Stimulated activated CD8-positive, alpha-beta memory T cell treated with anti-CD3 and anti-CD28 coated beads, Interleukin-15, amount 100 ng/mL, for 24 hours (primary cell): ENCODE measurements at places on chromosomes 2 and 18.

DNA sequence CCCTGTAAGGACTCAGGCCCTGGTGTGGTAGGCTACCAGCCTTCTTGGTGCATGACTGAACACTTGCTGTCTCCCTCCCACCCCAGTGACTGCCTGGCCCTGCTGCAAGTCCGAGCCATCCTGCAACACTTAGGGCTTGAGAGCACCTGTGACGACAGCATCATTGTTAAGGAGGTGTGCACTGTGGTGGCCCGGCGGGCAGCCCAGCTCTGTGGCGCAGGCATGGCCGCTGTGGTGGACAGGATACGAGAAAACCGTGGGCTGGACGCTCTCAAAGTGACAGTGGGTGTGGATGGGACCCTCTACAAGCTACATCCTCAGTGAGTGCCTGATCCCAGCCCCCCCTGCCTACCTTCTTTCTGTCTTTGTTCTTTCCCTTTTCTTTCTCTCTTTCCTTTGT is 55.2 kb downstream of the HK2 start:
- no peak for DNase-seq

DNA sequence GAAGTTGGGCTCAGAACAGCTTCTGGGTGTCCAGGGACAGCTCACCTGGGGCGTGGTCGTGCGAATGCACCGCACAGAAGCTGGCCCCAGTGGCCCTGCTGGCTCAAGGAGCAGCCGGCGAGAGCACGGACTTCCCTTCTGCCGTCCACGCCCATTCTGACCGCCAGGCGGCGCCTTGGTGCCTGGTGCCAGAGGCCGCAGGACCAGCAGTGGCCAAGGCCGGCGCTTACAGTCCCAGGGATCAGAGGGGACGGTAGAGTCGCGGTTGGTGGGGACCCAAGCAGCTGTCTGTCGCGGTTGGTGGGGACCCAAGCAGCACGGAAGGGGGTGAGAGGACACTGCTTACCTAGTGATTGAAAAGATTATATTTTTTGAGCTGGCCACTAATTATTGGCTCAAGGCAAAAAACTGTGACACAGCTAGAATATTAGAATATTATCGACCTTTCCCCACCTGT is 25.7 kb downstream of the NPPC start:
- peak; percentile 47 for DNase-seq

GRCh38 chr18:45670281-45670962 is 53.6 kb upstream of the SLC14A1 start:
- DNase-seq, result no peak

- DNase-seq, result peak; percentile 13
Observed at GRCh38 chr18:32019251-32019948, 775 bp downstream of the RNF125 start.

DNA sequence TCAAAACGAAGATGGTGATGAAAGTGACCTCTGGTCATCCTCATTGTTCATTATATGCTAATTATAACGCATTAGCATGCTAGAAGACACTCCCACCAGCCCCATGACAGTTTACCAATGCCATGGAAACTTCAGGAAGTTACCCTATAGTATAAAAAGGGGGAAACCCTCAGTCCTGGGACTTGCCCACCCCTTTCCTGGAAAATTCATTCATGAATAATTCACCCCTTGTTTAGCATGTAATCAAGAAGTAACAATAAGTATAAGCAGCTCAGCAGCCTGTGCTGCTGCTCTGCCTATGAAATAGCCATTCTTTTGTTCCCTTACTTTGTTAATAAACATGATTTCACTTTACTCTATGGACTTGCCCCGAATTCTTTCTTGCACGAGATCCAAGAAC is 70.5 kb upstream of the CHAC2 start:
- DNase-seq, result no peak

- DNase-seq, result no peak
Observed at GRCh38 chr2:71600555-71600954, 147.2 kb downstream of the DYSF start.

DNA sequence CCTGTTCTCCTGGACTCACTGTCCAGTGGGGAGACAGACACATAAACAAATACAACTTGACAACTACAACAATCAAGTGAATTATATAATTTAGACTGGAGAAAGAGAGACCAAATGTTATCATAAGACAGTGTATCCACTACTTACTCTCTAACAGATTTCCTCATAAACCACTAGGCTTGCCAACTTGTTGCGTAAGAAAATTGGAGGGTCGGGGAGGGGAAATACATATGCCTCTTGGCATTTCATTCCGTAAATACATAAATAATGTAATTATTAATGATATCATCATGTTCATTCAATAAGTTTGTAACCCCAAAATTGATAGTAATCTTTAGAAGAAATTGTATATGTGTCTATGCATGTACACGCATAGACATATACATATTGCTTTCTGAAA is 14.9 kb downstream of the RAB6D start:
- no peak for DNase-seq

DNA sequence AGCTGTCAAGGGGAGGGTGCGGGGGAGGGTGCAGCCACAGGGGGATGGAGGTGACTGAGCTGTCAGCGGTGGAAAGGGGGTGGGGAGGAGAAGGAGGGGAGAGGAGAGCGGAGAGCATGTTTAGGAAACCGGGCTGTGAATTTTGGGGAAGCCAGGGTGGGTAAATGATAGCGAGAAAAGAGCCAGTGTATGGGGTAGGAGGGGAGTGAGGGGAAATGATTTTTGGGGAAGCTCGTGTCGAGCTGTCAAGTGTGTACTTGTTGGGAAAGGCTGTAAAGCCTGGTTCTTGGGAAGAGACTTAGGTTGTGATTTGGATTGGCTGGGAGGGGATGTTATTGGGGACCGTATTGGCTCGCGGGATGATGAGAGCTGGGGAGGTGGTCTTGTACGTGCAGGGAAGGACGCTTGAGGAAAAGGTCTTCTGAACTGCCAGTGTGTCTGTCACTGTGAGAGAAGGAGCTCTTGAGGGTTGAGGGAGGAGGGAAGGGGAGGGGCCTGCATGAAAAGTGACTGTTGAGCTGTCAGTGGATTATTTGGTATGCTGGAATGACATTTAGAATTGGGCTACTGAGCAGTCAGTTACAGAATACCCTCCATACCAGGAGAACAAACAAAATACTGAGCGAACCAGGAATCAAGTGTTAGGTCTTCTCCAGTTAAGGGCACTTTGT is 1.0 kb downstream of the UBR3 start:
- DNase-seq, result no peak

DNA sequence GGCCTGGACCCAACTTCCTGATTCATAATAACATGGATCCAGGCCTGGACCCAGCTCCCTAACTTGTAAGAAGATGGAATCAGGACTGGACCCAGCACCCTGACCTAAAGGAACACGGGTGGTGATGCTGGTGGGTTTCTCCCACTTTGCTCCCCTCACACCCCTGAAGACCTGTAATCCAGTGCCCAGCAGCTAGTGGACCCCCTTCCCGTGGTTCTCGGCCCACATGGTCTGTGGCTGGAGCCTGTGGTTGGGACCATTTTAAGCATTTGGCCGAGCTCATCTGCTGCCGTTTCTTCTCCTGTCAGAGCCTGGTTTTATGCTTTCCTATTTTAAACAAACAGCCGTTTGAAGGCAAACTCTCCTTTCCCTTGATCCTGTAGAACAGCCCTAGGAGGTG is 232.8 kb downstream of the EIPR1 start:
- DNase-seq, result no peak

GRCh38 chr2:63054841-63055225 is 4.2 kb downstream of the OTX1 start:
- no peak for DNase-seq

DNA sequence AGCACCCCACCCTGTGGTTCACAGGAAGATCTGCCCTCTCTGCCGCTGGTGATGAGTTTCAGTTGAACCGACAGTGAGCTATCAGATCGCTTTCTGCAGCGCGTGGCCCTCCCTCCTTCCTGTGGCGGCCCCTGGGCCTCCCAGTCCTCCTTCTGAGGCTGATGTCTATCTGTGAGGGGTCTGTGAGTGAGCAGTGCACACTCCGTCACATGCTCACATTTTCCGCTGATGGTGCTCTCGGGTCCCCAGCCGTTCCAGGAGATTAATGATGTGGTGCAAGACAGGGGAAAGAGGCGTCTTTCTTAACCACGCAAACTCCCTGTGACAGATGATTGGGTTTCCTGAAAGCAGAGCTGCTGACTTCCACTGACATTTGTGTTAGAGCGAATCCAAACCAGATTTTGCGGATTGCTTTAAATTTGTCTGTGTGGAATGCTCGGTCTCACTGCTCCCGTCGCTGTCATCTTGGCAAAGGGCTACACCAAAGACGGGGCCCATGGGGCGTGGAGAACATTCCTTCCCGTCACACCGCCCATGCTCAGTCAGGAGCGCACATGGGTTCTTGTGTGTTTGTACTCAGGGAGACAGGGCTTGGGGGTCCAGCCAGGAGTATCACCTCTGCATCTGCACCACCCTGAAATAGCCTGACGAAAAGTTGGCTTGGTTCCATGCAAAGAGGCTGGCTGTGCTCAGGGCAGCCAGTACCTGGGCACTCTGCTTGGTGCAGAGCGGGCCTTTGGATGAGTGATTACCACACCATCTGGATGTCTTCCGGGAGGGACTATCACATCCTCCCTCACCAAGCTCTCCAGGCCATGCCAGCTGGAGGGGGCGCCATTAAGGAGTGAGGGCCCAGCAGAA is 154.7 kb upstream of the HS6ST1 start:
- peak; percentile 13 for DNase-seq

- no peak for DNase-seq
Observed at GRCh38 chr2:233430081-233430480, 75.8 kb downstream of the DGKD start.

- peak; percentile 40 for DNase-seq
Observed at GRCh38 chr2:229921101-229921891, 513 bp downstream of the TRIP12 start.

DNA sequence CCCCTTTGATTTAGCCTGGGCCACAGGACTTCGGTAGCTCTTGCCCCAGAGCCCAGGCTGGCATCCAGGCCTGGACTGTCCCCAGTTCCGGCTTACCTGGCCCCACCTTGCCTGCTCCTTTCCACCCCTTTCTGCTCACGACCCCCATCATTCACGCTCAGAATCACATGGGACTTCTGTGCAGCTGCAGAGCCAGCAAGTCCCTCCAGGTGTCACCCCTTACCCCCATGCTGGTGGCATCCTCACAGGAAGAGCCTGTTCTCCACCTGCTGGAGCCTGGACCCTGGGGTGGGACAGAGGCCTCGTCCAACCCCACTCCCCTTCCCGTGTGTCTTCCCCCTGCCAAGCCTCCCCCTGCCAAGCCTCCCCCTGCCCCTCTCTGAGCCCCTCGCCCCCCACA is 7.9 kb upstream of the KCNIP3 start:
- DNase-seq, result no peak
